ENCODE measurements at places on chromosomes 6 and 20.
A peak's percentile ranks its signal among the peaks of the same experiment; 100 is the strongest.

DNA sequence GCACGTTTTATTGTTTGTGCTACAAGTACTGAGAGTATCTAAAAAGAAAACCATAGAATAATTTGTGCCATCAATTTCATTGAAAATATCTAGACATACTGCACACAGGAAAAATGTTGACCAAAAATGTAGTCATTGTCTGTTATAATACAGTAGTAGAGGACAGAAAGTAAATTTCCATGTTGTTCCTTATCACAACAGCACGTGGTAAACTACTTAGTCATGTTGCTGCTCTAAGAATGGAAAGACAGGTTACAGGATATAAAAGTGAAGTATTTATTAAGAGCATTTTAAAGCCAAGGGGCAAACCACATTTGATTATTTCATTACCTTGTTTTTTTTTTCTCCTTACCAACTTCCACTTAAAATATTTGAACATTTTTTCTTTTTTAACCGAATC is 89.0 kb upstream of the CEP85L start:
- DNase-seq: no peak

DNA sequence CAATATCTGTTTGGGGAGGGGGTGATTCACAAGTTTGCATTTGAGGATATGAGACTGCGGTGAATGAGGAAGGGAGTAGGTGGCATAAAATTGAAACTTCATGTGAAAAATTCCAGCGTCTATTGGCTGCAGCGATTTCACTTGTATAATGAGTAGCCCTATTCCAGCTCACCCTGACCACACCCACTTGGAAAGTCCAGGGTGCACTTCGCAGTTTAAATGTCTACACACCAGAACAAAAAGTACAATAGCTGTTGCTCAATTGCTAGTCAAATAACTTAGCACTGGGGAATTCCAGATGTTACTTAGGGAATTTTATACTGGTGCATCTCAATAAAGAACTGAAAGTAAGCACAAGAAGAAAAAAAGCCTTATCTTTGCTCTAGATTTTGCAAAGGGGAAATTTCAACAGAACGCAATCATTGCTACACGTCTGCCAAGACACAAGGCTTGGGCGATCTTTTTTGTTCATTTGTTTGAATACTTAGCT is 6.3 kb downstream of the TNFAIP3 start:
- DNase-seq: no peak

GRCh38 chr20:39853050-39853449 is 836.0 kb downstream of the MAFB start:
- no peak for DNase-seq

DNA sequence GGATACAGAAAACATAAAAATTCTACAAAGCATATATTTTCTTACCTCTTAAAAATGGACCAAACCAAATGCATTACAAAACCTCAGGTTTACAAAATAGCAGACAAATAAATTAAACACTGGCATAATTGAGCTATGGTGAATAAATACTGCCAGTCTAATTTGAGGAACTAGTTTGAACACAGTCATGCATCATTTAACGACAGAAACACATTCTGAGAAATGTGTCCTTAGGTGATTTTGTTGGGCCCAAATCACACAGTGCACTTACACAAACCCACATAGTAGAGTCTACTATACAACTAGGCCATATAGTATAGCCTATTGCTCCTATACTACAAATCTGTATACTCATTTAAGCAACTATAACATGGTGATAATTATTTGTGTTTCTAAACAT is 215.6 kb downstream of the FOXC1 start:
- DNase-seq: no peak

- DNase-seq: no peak
These were observed 314.7 kb upstream of the RNF24 start for GRCh38 chr20:4330011-4330410.

- no peak for DNase-seq
These were observed 125.3 kb upstream of the EXOC2 start for GRCh38 chr6:818196-818595.

DNA sequence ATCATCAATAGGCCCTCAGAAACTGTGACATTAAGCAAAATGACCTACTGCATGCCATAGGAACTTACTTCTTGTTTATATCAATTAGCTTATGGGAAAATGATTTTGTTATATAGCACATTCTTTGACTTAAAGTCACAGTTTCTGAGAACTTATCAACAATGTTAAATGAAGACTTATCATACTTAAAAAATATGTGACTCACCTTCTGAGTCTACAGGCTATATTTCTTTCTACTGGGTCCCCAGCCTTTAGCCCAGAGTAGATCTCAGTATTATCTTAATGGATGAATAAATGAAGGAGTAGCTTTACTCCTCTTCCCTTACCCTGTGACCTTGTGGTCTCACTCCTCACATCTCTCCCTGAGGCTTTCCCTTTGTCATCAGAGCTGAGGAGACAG is 180.2 kb downstream of the MAFB start:
- DNase-seq: no peak

DNA sequence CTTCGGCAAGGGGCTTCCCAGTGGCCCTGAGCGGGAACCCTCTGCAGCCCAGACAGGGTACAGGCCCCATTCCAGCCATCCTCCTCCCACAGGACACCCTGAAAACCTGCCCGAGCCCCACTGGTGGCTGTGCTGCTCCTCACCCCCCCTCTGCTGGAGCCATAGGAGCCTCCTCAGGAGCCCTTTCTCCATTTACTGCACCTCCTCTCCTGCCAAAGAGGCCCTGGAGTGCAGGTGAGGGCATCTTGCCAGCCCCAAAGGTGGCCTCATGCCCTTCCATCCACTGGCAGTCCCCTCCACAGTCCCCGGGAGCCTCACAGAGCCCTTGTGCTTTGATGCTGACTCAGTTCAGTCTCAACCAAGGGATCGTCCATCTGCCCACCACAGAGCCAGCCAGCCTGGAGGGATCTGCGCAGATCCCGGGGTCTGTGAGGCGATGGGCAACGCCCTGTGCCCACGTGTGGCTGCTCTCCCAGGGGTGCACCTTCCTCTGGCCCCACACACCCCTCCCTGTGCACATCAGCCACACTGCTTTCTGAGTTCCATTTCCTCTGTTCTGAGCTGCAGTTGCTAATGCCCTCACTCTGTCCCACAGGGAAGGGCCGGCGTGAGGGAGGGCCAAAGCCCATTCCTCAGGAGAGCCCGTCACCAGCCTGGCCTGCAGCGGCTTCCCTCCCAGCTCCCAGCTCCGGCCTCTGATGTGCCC is 228.5 kb downstream of the DLL1 start:
- DNase-seq: no peak

- DNase-seq: no peak
These were observed 159.0 kb downstream of the TRMT11 start for GRCh38 chr6:126145351-126145750.

GRCh38 chr20:46240065-46240464 is 68.2 kb downstream of the CDH22 start:
- no peak for DNase-seq

DNA sequence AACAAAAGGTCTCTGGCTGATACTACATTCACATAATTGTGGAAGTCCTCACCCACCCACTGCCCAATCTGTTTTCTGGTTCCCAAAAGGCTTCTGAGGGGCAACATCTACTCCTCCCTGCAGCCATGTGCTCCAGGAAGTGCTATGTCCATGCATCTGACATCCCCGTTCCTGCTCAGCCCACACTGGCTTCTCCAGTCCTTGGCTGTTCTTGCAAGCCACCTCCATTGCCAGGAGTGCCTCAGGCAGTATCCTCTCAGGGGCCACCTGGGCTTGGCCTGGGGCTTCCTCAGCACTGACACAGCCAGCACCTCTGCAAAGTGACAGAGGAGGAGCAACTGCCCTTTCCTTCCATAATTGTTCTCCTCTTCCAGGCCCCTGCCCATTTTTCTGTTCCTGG is 18.3 kb downstream of the ARHGAP18 start:
- DNase-seq: no peak

- DNase-seq: no peak
These were observed 417.3 kb downstream of the LMBRD1 start for GRCh38 chr6:69379518-69379917.

DNA sequence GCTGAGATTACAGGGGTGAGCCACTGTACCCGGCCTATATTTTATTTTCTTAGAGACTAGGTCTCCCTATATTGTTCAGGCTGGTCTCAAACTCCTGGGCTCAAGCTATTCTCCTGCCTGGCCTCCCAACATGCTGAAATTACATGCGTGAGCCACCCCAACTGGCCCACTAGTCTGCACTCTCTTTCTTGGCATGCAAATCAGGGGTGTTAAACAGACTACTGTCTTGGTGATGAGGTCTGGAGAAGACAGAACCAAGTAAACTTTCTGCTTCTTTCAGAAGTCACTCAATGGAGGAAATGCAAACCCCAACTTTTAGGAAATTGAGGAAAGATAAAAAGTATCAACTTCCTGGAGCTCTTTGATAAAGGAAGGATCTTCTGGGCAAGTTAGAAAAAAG is 8.0 kb upstream of the TUBB2B start:
- DNase-seq: no peak

- DNase-seq: no peak
These were observed 322.9 kb upstream of the TFAP2D start for GRCh38 chr6:50390416-50390815.

DNA sequence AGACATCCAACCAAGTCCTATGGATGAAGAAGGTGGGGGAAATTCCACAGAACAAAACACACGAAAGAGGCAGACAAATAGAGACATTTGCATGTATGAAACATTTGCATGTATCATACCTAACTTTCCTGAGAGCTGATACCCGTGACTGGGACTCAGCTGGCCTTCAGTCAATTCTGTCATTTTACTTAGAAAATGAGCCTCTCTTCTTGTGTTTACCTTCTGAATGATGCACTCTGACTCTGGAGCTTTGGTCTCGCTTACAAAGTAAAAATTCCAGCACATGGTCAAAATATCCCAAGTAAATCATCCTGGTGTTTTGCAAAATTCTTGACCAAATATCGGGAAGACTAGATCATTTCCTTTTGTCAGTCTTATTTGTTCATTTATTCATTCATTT is 46.9 kb downstream of the MMUT start:
- DNase-seq: no peak

GRCh38 chr6:47701363-47701762 is 3.0 kb downstream of the ADGRF4 start:
- no peak for DNase-seq

GRCh38 chr6:82616386-82617028 is 252.9 kb downstream of the TPBG start:
- DNase-seq: no peak

DNA sequence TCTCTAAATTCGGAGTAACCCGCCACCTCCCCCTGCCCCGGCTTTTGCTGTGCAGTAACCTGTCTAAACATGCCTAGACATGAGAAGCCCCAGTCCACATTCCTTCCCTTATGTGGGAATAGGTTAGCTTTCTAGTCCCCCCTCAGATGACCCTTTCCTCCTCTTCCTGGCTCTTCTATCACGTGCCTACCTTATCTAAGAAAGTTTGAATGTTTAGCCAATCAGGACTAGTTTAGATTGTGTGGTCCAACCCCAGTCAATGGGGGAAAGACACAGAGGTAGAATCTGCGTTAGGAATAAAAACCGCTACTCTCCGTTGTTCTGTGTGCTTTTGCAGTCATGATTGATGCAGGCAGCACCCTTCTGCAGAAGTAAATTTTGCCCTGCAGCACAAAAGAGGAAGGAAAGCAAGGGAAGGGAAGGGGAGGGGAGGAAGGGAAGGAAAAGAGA is 69.0 kb upstream of the CD93 start:
- DNase-seq: no peak

- no peak for DNase-seq
These were observed 3.1 kb upstream of the OSBPL2 start for GRCh38 chr20:62235001-62235776.

DNA sequence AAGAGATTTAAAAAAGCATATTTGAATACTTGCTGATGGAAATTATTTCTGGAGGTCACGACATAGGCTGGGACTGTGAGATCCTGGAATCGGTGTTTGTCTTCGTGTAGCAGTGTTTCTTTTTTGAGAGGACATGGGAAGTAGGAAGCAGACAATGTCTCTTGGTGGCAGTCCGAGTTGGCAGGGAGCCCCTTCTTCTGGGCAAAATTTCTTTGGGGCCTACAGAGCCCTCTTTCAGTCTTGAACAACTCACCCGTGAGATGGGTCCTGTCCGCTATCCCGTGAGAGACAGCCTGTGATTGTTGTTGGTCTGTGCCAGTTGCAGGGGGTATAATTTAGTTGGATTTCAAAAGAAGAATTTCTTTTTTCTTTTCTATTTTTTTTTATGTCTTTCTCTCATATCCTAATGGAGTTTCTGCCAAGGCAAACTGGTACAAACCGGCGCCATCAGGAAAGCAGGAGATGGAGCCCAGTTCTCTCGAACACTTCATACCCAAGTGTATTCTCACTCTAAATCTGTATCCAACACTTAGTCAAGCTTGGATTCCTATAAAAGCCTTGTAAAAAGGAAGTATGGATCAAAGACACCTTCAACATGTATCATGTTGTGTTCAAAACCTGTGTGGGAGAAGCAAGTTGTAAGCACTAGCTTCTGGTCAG is 785.1 kb downstream of the MAFB start:
- DNase-seq: no peak

DNA sequence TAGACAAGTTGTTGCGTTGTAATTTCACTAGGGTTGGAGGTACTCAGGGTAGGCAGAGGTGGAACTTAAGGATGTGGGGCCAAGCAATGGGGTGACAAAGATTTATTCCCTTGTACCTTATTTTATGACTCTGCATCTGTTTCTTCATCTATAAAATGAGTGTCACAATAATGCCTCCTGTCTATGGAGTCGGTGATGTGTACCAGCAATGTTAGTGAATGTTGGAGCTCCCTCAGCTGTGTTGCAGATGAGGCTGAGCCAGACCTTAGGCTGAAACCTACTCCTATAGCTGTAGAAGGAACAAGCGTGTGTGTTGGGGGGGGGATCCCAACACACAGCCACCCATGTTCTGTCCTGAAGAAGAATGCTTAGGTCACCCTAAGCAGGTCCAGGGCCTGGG is 4.5 kb downstream of the UBE2C start:
- no peak for DNase-seq

- DNase-seq: no peak
These were observed 56.5 kb upstream of the RNF144B start for GRCh38 chr6:18330548-18331081.

- DNase-seq: no peak
These were observed 46.8 kb downstream of the CYP24A1 start for GRCh38 chr20:54126806-54127655.

DNA sequence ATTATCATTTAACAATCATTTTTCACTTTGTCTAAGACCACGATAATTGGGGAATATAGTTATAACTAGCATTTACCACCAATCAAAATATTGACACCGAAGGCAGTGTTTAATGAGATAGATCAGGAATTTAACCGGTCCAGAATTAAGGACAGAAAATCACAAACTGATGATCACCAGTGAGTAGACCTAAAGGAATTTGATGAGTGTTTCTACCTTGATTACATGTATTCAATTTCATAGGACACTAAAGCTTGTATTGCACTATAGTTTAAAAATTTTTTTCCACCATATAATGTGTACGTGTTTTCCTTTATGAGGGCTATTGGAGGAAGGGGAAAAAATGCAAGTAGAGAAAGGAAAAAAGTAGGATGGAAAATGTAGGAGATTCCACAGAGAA is 22.6 kb upstream of the ARHGAP18 start:
- no peak for DNase-seq

- DNase-seq: peak; percentile 88
These were observed 102.0 kb downstream of the OR2B2 start for GRCh38 chr6:27809939-27810767.

Measured in amniotic stem cell (primary cell).